Midbrain (tissue), 1 donor: ENCODE measurements at places on chromosomes 4 and X.

DNA sequence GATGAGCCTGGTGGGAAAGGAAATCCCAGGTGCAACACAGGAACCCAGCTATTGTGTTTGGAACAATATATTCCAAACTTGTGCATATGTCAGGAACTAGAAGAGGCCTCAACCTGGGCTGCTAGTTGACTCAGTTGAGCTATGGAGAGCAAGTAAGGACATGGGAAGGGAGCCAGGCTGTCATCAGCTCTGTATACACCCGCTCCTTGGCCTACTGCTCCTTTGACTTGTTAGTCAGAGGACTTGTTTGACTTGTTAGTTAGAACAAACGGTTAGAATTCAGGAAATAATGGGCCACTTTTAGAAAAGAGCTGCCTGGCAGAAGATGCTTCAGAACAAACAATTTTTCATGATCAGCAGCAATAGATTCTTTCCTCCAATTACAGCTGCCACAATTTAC lies 76.4 kb downstream of the CBLL2 start:
- DNase-seq, result no peak

GRCh38 chr4:171765514-171765913 lies 47.7 kb upstream of the GALNTL6 start:
- no peak for DNase-seq

- DNase-seq, result no peak
Measured at GRCh38 chrX:10048076-10048475, 80.9 kb downstream of the CLDN34 start.

DNA sequence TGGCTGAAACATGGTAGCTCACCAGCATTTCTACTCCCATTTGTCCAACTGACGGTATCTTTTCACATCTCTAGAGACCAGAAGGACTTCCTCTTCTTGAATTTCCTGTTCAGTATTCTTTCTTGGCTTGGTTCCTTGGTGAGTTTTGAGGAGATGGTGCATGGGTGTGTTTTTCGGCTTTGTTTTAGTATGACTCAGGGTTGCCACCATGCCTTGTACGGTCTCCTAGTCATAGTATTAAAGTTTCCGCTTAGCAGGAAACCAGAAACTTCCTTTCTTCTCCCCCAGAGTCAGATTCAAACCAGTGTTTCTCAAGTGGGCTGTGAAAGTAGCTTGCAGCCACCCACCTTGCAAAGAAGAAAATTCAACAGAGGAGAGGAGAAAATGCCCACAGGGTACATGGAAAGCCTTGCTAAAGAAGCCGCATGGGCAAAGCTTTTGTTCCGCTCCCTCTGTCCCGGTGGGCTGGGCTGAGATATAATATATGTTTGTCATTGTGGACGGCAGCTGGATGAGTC lies 5.7 kb downstream of the CD99 start:
- DNase-seq, result no peak

DNA sequence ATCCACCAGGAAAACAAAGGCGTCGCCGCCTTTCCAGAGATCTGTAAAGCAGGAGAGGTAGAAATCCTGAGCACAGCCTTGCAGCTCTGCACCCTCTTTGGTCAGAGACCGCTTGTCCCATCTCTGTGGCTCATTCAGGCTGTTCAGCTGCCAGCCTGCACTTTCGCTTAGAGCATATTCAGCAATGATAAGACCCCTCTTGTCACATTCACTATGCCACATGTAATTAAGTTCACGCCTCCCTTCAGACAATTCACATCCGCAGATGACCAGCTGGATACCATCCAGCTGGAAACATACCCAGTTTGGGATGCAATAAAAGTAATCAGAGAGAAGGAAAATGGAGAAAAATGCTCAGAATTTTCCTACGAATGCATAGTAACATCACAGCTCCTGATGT lies 335.4 kb downstream of the UNC5C start:
- no peak for DNase-seq

- DNase-seq, result no peak
Measured at GRCh38 chr4:165016971-165017370, 14.8 kb upstream of the TRIM60 start.

DNA sequence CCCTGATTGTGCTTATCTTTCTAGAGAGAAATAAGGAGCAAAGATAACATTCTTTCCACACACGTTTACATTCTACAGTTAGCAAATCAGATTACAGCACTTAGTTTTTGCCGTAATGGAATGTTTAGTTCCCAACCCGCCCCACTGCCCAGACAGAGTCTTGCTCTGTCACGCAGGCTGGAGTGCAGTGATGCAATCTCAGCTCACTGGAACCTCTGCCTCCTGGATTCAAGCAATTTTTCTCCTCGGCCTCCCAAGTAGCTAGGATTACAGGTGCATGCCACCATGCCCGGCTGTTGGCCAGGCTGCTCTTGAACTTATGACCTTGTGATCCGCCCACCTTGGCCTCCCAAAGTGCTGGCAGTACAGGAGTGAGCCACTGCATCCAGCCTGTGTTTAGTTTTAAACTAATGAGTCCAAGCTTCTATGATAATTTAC lies 8.4 kb upstream of the PRPS1 start:
- DNase-seq, result no peak

GRCh38 chrX:31136144-31136611 lies 64.3 kb upstream of the FTHL17 start:
- no peak for DNase-seq

GRCh38 chr4:32133141-32133540 lies 1413.0 kb downstream of the PCDH7 start:
- no peak for DNase-seq

DNA sequence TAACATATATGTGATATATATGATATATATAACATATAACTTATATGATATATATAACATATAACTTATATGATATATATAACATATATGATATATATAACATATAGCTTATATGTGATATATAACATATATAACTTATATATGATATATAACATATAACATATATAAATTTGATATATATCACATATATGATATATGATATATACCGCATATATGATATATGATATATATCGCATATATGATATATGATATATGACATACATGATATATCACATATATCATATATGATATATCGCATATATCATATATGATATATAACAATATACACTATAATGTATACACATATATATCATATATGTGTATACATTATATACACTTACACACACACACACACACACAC lies 114.3 kb downstream of the ELOVL6 start:
- DNase-seq, result no peak

DNA sequence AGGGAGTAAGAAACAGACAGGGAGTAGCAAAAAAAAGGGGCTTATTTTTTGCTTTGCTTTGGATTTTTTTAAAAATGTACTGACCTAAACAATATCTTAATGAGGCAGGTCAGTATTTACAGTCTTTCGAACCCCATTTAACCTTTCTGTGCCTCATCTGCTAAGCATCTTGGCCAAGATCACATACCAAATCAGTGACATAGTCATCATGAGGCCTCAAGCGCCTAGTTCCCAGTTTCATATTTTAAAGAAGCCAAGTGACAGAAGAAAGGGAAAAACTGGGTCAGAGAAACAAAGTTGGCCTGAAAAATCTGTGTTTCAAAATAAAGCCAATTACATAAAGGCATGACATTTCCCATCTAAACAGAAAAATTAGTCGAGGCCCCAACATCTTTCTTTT lies 94.6 kb upstream of the WDR44 start:
- no peak for DNase-seq

GRCh38 chr4:104677116-104677515 lies 182.4 kb upstream of the CXXC4 start:
- DNase-seq, result no peak

DNA sequence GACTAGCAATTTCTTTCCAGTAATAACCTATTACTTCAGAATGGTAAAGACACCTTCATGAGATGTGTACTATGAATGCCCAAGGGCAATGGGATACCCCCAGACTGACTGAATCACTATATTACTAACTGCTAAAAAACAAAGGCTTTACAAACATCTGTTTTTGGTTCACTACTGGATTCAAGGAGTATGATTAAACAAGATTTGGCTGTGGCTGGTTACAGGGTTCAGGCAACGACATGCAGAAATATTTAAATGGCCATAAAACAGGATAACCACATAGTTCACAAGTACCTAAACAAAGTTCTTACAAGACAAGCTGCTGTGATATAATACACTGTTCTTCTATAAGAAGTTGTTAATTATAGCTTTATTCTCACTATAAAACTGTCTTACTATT lies 128.2 kb downstream of the FRYL start:
- DNase-seq, result no peak
